ENCODE measurements at places on chromosomes 12 and 14.

GRCh38 chr12:109199324-109199723 lies 82.9 kb downstream of the ACACB start:
- no peak for DNase-seq

DNA sequence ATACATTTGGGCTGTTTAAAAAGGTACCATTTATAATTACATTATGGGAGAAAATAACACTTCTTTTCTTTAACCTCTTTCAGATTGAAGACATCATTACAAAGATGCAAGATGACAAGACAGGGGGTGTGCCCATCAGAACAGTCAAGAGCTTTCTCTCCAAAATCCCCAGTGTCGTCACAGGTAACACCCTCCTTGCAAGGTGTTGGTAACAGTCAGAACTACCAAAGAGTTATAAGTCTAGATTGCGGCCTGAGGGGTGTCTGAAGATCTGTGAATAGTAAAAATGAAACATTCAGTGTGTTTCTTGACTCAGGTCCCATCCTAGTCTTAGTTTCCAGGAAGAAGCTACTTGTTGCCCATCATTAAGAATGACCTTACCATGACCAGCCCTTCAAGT lies 419.8 kb downstream of the RGS6 start:
- DNase-seq, result no peak

DNA sequence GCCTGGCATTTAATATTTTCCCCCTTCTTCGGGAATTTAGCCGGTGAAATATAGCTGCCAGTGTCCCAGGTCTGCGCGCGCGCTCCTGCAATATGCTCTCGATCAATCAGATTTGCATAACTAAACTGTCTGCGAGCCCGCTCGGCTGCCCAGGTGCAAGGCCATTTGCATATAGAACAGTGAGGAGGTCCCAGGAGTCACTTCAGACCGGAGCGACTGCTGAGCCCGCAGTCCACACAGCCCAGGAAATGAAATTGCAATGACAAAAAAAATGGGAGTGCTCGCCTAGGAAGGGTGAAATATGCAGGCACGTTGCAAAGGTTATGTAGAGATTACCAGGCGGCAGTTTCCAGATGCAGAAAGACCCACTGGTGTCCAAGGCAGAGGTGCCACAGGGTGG lies 228.5 kb downstream of the VRK1 start:
- DNase-seq, result no peak

DNA sequence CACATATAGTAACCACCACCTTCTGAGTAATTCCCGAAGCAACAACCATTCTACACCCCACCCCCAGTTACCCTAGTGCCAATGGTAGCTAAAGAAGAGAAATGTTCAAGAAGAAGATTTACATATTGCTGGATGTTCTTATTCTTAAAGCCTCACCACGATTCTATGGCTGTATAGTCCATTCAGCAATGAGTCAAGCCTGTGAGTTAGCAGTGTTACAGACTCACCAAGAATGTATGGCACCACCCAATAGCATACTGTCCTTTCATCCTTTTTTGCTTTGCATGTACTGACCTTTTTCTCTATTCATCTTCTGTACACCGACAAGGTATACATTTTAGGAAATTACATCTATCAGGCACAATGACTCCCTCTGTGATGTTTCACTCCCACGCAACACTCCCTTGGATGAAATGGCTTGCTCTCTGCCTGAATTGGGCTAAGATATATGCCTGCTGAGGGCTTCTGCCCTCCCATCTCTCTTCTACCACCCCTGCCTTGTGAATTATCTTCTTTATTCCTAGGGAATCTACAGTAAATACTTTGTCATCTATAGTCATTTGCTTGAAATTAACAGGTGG lies 945.8 kb downstream of the DIO2 start:
- no peak for DNase-seq

DNA sequence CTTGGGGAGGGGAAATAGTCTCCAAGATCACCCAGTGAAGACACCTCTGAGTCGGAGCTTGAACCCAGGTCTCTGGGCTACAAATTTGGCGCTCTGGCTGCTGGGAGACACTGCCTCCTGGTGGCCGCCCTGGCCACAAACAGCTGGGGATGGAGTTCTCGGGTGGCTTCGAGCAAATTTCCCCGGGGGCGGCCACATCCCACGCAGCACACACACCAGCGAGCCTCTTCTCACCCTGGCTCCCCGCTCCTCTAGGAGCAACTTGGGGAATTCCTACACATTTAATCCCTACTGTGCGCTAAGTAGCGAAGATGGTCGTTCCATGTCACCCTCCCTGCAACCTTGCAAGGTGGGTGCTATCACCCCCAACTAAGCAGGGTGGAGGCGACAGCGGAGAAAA lies 66.2 kb upstream of the BEGAIN start:
- no peak for DNase-seq

- DNase-seq, result no peak
Measured at GRCh38 chr14:33254861-33255395, 316.2 kb downstream of the NPAS3 start.

DNA sequence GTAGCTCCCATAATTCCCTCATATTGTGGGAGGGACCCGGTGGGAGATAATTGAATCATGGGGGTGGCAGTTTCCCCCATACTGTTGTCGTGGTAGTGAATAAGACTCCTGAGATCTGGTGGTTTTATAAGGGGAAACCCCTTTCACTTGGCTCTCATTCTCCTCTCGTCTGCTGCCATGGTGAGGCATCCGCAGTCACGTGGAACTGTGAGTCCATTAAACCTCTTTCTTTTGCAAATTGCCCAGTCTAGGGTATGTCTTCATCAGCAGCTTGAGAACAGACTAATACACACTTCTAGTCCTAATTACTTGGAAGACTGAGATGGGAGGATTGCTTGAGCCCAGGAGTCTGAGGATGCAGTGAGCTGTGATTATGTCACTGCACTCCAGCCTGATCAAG lies 64.4 kb downstream of the TMX1 start:
- no peak for DNase-seq

DNA sequence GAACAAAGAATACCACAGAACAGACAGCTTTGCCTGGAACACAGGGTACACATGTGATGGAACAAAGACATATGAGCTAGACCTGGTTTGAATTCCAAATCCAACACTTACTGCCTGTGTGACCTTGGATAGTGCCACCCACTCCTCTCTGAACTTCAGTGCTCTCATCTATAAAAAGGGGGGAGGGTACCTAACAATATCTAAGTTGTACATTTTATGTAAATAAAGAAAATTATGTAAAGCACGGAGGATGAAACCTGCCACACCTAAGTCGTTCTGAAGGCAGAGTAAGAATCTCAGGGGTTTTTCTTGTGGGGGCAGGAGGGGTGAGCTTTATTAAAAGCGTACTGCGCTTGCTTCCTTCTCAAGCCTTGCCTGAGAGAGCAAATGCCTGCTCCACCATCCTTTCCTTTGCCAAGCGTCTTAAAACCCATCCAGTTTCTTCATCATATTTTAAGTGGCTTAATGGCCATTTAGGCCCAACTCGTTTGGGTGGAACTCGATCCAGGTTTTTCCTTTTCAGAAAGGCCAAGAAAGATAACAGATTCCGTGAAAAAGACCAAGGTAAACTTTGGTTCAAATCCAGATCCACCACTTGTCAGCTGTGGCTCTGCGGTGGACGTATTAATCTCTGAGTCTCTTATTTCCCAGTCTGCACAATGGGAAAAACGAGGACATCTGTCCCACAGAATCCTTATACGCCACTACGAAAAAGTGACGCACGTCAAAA lies 946 bp downstream of the DDX24 start:
- no peak for DNase-seq

- DNase-seq, result no peak
Measured at GRCh38 chr12:119684711-119685369, 16.9 kb downstream of the PRKAB1 start.

- DNase-seq, result no peak
Measured at GRCh38 chr12:44307506-44308168, 471.8 kb downstream of the TMEM117 start.

DNA sequence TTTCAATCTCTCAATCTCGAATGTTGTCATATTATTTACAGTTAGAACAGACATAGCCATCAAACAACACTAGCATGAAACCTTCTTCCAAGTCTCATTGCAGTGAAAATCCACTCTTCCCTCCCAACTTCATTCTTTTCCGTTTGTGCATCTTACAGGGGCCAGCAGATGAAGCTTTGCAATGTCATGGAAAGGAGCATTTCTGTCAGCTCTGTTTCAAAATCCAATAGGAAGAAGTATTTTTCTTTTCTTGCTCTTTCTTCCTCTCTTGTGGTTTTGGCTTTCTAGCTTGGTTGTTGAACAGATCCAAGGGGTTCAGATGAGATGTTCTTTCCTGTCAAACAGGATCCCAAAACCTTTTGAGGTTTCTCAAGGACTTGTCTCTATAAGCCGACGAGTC lies 416.6 kb downstream of the AEBP2 start:
- no peak for DNase-seq

- no peak for DNase-seq
Measured at GRCh38 chr14:34014936-34015335, 64.1 kb upstream of the EGLN3 start.

GRCh38 chr14:42002141-42002540 lies 395.5 kb downstream of the LRFN5 start:
- no peak for DNase-seq

DNA sequence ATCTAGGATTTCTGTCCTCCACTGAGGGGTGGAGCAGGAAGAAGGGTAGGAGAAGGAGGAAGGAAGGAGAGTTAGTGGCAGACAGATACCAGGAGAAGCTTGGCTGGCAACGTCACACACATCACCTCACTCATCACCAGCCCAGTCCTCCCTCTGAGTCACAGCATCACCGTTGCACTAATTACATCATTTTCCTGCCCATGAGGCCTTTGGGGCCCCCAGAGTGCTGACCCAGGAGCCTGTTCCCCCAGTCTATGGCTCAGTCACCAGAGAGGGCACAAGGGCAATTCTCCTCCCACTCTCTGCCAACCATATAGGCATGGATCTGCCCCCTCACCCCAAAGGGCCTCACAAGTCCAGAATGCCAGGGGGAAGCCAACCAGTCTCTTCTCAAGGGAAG lies 4.6 kb downstream of the RND1 start:
- DNase-seq, result no peak

GRCh38 chr14:95543021-95543420 lies 8.2 kb downstream of the GLRX5 start:
- DNase-seq, result no peak

- no peak for DNase-seq
Measured at GRCh38 chr12:85998074-85998473, 124.0 kb downstream of the NTS start.

GRCh38 chr14:68168460-68169109 lies 349.0 kb downstream of the RAD51B start:
- no peak for DNase-seq

DNA sequence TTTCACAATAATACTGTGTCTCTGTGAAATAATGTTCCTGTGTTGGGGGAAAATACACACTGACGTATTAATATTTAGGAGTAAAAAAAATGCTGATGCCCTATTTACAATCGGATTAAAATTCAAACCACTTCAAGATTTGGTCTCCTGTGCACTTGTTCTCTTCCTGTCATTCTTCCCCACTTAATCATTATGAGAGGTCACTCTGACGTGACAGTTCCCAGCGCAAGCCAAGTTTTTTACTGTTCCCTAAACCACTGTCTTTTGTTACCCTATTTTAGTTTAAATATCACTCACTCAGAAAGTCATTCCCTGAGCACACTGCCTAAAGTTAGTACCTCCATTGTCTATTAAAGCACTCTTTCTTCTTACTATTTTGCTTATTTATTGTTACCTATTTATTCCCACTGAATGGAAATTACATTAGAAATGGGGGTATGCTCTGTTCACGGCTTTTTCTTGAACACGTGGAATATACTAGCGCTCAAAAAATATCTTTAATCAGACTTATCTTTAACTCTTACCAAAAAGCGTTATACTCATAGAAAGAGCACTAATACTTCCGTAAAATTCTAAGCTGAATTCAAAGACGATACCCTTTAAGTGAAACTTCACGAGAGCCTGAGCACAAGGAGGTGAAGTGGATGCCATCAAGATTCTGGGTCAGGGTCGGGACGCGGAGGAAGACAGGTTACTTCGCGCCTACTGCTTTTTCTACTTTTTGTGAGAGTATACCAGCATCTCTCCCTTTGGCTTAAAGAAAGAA lies 670 bp upstream of the PSMA3 start:
- peak; percentile 27 for DNase-seq

- DNase-seq, result no peak
Measured at GRCh38 chr12:71461787-71462328, 22.3 kb downstream of the LGR5 start.

GRCh38 chr14:103733651-103734050 lies 18.0 kb downstream of the ZFYVE21 start:
- no peak for DNase-seq

DNA sequence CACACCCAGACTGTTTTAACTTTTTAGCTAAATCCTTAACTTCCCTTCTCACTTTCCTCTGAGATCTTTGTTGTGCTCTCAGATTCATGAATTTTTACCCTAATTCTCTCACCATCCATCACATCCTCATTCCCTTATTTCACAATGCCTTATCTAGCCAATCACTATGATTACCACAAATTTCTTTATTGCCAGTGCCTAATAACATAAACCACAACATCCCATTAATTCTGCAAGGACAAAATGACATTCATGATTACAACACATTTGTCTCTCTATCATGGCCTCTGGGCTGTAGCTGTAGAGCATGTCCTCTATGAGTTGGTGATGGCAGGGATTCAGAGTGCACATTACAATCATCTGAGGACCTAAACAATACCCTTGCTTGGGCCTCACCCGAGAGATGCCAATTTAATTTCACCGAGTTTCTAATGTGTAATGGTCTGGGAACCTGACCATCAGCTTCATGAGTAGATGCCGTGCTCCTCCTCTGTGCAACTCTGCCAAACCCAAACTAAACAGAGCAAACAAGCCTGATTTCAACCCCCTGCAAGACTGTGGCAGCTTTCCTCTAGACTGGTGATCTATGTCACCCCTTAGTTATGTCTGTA lies 99.3 kb downstream of the SPTSSA start:
- no peak for DNase-seq

DNA sequence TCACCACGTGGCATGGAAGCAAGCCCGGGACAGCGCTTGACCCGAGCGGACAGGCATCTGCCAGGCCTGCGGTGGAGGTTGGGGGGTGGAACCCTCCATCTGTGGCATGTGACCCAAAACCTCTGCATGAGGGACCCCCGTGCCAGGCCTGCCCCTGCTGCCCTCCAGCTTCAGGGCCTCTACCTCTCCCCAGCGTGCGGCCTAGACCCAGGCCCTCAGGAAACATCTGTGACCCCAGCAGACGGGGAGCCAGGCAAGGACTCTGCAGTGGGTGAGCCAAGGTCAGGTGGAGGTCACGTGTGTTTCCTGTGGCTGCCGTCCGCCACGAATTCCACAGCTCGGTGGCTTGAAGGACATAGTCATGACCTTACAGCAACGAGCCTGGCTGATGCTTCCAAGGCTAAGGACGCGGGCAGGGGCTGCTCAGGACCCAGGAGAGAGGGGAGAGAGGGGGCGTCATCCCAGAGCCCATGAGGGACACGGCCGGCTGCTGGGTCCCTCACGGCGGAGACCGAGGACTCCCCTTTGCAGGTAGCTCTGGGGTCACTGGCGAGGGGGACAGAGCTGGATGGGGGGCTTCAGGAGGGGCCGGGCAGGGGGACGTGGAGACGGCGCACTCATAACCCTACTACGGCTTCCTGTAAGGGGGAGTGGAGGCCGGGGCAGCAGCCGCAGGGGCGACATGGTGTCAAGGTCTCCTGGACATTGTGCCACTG lies 91.5 kb downstream of the GALNT9 start:
- DNase-seq, result no peak

Data from HS-27A (cell line).